ENCODE measurements at places on chromosomes 5 and 9.
A peak's percentile ranks its signal among the peaks of the same experiment; 100 is the strongest.

DNA sequence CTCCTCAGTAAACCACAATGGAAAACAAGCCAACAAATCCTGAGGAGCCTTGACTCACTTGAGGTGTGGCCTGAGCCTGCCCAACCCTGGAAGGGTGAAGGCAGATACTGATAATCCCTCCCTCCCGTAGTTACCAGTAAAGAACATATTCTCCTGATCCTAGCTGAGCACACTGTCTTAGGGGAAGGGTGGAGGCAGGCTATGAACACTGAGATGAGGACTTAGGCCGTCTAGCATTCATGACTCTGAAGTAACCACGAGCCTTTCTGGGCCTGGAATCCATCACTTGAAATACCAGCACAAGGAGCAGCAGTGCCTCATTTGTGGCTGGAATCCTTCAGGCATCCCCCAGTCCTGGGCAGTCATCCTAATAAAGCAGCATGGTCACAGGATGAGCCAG lies 124.5 kb upstream of the PRLR start:
- DNase-seq, result no peak

- no peak for DNase-seq
Observed at GRCh38 chr5:2675548-2675947, 75.9 kb downstream of the IRX2 start.

DNA sequence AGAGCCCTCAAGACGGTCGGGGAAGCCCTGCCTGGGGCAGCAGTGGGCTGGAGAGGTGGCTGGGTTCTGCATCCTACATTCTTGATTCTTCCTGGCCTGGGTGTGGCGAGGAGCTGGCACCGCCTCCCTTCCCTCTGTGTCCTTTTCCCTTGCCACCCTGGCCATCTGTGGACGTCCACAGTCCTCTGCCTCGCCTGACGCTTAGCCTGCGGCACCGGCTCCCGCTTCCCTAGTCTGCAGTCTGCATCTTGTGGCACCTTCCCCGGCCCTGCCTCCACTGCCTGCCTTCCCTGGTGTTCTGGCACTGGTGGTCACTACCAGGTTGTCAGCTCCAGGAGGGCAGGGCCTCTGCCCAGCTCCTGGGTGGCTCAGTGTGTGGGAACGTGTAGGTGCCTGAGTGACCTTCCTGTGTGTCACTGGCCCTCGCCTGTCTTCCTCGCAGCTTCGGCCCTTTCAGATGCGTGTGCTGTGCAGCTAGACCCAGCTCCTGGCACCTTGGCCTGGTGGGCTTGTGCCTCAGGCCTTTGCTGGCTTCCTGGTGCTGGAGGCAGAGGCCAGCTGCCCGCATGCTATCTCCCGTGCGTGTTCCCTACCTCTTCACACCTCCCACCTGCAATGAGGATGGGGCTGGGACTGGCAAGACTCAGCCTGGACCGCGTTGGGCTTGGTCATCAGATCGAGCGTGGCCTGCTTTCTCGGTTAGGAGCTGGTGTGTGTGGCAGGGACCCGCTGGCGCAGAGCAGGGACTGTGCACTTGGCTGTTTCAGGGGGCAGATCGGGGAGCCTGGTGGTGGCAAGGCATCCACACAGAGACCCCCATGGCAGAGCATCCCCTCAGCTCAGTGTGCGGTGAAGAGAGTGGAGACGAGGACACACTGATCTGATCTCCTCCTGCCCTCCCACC lies 20.9 kb downstream of the TRAF2 start:
- no peak for DNase-seq

DNA sequence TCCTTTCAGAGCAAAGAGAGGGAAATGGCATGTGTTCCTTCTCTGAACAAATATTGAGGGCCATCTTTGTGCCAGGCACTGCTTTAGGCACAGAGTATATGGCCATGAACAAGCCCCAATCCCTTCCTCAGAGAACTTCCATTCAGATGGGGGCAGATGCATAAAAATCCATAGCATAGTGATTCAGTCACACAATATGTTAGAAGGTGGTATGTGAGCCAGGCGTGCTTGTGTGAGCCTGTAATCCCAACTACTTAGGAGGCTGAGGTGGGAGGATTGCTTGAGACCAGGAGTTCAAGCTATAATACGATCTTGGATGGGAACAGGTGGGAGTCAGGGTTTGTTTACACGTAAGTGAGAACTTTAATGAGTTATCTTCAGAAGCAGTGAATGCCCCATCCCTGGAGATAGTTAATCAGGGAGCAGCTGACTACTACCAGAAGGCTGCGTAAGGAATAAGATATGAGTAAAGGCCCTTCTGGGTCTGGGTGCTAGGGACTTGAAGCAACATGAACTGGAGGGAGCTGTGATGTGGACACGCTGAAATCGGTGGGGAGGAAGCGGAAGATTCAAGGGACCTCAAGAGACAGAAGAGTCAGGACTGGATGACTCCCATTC lies 27.1 kb downstream of the NANS start:
- DNase-seq, result no peak

DNA sequence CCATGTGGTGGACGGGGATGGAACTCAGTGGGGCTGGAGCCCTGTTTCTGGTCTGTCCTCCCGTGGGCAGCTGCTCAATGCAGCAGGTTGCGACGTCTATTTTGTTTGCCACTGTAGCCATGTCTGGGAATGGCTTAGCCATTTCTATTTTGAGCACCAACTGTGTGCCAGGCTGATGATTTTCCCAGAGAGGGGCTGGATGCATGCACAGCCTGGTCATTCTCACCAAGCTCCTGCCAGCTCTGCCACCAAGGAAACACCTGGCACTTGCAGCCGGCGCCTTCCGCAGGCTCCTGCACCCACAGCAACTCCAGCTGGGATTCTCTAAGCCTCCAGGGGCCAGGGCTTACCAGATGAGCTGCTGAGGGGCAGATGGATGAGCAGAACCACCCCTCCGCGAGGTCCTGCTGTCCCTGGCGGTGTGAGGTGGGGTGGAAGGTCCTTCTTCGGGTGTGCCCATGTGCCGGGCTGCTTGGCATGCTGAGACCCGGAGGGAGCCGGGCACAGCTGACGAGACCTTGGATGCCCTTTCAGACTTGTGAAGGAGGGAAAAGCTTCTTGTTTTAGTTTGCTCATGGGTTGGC lies 151.2 kb downstream of the RXRA start:
- no peak for DNase-seq

DNA sequence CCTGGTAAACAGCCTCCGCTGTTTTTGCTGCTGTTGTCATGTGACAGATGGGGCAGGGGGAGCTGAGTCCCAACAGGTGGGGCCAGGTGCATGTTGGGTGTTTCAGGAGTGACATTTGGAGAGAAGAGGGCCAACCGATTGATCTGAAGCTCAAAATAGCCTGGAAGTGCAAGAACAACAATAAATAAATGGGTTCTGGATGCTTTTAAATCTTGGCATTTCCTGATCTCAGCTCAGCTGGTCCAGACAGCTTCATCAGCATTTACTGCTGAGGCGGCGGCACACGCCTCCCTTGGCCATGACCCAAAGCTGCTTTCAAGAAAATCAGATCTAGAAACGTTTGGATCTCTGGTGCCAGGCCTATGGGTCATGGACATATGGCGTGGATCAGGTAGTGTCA lies 70.5 kb downstream of the PPARGC1B start:
- no peak for DNase-seq

- DNase-seq, result no peak
Observed at GRCh38 chr9:133514460-133515239, 10.1 kb downstream of the MYMK start.

DNA sequence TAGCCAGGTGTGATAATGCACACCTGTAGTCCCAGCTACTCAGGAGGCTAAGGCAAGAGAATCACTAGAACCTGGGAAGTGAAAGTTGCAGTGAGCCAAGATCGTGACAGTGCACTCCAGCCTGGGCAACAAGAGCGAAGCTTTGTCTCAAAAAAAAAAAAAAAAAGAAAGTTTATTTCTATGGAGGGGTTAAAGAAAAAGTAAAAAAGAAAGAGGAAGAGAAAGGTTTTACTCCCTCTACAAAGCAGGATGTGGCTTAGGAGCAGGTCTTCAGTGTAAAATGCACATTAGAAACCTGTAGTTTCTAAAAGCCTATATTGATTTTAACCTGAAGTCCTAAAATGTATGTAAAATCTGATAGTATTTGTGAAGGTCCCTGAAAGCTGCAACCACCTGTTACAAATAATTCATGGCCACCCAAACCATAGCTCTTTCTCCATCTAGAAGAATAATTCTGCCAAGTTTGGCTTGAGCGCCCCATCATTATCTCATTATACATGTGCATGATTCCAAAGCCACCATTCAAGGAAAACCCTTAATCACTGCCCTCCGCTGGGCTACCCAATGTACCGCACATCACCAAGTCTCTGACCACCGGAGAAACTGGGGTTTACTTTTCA lies 3.4 kb downstream of the FNBP1 start:
- DNase-seq, result no peak

DNA sequence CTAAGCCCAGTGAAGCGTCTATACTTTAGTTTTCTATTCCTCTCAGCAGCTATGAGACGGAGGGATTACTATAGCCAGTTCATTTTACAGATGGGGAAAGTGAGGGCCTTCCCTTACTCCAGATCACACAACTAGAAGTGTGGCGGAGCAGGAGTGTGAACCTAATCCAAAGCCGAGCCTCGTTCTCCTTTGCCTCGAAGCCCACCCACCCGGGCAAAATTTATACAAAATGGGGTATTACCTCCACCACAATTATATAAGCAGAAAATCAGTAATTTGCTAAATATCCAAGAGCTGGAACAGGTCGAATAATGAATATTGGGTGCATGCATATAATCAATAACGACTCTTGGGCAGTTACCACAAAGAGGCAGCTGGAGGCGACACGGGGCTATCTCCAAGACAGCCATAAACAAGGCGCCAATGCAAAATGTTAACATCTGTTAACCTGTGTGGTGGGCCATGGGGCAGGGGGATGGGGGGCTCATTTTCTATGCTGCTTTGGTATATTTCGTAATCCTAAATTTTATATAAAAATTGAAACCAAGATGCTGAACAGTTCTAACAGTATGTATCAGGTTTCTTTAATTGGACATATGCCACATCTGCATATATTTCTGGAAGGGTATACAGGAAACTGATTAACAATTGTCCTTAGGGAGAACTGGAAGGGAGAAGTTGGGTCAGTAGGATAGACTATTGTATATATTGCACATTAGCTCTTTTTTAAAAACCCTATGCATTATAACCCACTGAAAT lies 1.2 kb upstream of the RNF44 start:
- no peak for DNase-seq

DNA sequence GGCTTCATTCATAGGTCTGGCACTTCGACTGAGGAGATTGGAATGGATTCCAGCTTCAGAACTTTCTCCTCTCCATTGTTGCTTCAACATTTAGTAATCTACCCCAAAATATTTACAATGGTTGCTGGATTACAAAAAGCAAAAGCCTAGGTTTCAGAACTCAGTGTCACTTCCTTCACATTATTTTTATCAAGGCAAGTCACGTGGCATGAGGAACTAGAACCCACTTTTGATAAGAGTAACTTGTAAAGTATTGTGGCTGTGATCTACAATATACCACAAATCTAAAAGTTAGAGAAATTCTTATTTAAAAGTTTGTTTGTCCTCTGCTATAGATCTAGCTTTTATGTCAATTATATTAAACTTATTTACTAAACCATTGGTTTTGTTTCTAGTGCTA lies 39.7 kb upstream of the ANKDD1B start:
- DNase-seq, result no peak

- no peak for DNase-seq
Observed at GRCh38 chr5:58918021-58918729, 335.3 kb downstream of the RAB3C start.

DNA sequence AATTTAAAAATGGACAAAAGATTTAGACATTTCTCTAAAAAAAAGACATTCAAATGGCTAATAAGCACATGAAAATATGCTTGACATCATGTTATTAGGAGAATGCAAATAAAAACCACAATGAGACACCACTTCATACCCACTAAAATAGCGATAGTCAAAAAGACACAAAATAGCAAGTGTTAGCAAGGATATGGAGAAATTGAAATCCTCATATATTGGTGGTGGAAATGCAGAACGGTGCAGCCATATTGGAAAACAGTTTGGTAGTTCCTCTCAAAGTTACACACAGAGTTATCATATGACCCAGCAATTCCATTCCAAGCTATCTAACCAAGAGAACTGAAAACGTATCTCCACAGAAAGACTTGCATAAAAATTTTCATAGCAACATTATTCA lies 227.5 kb upstream of the TRIM32 start:
- DNase-seq, result no peak

DNA sequence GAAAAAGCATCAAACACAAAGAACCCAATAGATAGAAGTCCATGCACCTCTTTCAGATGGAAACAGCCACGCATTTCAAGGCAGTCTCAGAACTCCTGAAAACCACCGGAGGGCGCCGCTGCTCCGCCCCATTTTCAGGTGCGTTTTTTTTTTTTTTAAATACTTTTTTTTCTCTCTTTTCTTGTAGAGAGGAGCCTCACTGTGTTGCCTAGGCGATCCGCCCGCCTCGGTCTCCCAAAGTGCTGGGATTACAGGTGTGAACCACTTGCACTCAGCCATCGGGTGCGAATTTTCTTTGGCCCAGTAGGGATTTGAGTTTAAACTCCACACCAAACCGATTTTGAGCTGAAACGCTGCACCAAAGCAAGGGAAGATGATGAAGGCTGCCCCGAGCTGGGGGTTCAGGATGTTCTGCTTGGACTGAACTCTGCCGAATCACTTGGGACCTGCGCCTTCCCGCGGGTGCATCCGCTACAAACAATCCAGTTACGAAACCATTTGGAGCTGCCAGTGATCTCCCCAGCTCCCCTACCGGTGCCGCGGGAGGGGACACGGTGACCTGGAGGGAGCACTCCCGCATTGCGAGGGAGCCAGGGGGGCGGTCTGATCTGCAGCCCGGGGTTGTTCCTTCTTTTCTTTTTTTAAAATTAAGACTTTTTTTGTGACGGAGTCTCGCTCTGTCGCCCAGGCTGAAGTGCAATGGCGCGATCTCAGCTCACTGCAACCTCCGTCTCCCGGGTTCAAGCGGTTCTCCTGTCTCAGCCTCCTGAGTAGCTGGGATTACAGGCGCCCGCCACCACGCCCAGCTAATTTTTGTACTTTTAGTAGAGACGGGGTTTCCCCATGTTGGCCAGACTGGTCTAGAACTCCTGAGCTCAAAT lies 1.4 kb downstream of the PTGR1 start:
- peak; percentile 29 for DNase-seq

GRCh38 chr9:17846948-17847655 lies 268.2 kb downstream of the SH3GL2 start:
- DNase-seq, result no peak

GRCh38 chr9:124635285-124635684 lies 128.1 kb upstream of the NR5A1 start:
- DNase-seq, result no peak

GRCh38 chr5:77947041-77947428 lies 170.9 kb upstream of the TBCA start:
- no peak for DNase-seq

DNA sequence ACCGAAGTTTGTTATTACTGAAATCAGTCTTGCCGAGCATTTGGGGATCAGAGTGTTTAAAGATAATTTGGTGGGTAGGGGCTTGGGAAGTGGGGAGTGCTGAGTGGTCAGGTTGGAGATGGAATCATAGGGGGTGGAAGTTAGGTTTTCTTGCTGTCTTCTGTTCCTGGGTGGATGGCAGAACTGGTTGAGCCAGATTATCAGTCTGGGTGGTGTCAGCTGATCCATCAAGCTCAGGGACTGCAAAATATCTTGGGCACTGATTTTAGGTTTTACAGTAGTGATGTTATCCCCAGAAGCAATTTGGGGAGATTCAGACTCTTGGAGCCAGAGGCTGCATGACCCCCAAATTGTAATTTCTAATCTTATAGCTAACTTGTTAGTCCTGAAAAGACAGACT lies 5.4 kb upstream of the ANKRD31 start:
- DNase-seq, result no peak

GRCh38 chr5:110099572-110099971 lies 409.8 kb downstream of the MAN2A1 start:
- DNase-seq, result no peak

Measured in activated CD4-positive, alpha-beta T cell treated with anti-CD3 and anti-CD28 coated beads for 1 hour (primary cell).